ENCODE measurements at places on chromosomes 12 and 14.
A peak's percentile ranks its signal among the peaks of the same experiment; 100 is the strongest.

- no peak for ATAC-seq
Observed at GRCh38 chr14:95691591-95691990, 5.4 kb downstream of the TCL1B start.

DNA sequence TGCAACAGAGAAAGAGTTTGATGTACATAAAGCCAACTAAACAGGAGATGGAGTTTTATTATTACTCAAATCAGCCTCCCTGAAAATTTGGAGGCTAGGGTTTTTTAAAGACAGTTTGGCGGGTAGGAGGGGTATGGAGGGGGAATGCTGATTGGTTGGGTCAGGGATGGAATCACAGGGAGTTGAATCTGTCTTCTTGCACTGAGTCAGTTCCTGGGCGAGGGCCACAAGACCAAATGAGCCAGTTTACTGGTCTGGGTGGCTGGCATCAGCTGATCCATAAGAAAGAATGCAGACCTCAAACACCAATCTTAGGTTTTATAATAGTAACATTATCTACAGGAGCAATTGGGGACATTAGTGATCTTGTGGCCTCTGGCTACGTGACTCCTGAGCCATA is 64.9 kb downstream of the RIN3 start:
- ATAC-seq = peak; percentile 51

- no peak for ATAC-seq
Observed at GRCh38 chr12:57627501-57628279, 5.3 kb downstream of the B4GALNT1 start.

DNA sequence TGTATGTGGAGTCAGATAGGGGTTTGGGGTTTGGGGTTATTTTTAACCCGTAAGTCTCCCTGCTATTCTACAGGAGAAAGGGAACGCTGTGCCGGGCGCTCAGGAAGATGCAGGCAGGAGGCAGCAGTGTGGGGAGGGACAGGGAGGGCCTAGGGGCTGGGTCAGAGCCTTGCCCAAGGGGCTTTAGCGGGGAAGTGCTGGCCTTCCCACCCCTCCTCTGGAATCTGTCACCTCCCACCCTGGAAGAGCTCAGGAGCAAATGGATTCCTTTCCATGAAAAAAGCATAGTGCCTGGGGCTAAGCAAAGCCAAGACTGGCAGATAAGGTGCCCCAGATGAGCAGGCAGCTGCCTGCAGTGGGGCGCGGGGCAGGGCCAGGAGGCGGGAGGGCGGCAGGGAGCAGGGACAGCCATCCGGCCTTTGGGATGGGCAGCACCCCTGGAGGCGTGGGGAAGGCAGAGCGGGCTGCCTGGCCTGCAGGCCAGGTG is 7.3 kb upstream of the INF2 start:
- peak; percentile 30 for ATAC-seq

- no peak for ATAC-seq
Observed at GRCh38 chr14:24954037-24954699, 95.8 kb downstream of the STXBP6 start.

GRCh38 chr14:100116134-100116533 is 43.3 kb downstream of the DEGS2 start:
- ATAC-seq = no peak

DNA sequence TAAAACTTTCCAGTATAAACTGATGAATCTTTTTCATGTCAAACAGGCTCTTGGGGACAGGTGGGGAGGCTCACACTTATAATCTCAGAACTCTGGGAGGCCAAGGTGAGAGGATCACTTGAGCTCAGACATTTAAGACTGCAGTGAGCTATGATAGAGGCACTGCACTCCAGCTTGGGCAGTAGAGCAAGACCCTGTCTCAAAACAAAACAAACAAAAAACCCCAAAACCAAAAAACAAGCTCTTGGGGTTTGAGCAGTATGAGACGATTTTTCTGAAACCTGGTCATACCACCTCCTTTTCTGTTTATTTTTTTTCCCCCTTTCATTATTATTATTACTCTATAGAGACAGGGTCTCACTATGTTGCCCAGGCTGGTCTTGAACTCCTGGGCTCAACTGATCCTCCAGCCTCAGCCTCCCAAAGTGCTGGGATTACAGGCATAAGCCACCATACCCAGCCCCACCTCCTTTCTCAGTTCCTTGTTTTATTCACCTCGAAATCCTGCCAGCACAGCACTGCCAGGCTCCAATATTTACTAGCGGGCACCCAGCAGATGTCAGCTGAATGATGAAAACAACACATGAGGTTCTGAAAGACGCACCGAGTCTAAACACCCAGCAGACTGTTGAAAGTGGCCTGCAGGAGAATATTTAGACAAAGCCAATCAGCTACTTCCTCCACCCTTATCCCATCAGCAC is 19.5 kb upstream of the CDK17 start:
- ATAC-seq = no peak

DNA sequence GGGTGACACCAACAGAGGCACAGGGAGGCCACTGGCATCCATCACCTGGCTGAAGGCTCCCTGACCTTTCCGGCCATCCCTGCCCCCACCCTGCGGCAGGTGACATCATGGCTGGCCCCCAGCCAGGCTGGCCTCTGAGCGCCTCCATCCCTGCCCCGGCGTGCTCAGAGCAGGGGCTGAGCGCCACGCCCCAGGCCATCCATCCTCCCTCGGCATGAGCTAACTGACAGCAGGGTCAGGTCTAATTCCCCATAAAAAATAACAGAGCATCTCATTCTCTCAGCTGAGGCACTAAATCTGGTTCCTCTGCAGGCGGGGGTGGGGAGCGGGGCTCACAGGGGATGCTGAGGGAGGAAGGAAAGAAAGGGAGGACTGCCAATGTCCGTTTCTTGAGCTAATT is 50.7 kb downstream of the PRIMA1 start:
- ATAC-seq = no peak

- ATAC-seq = peak; percentile 85
Observed at GRCh38 chr12:96878704-96879103, 28.4 kb upstream of the NEDD1 start.

DNA sequence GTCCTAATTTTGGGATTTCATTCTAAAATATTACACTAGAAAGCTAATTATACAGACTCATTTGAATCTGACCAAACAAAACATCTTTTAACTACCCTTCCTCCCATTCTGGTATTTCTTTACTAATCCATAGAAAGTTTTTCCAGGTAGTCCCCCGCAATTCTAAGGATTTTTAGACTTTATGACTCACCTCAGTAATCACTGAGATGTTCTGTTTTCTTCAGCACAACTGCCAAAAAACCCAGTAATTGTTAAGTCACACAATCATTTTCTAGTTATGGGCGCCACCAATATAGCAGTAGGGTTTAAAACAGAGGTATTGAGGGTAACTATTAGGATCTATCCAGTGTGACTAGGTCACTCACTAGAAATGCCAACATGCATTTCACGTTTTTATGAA is 1.6 kb upstream of the ARID4A start:
- ATAC-seq = no peak

DNA sequence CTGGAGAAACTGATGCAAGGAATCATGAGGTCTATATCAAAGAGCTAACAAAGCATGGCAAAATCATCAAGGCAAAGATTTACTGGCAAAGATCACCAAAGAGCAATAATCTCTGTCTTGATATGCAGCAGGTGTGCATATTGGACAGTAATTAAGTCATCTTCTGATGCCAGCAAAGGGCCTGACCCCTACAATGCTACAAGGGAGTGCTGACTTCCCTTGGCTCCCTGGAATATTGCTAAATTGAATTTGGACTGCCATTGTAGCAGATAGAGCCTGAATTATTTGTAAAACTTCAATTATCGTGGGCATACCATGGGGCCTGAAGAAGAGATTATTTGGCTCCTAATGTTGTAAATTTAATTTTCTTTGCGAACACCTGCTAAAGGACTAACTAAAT is 307.9 kb upstream of the SYT1 start:
- no peak for ATAC-seq

- no peak for ATAC-seq
Observed at GRCh38 chr14:20712904-20713303, 24.3 kb downstream of the ANG start.

DNA sequence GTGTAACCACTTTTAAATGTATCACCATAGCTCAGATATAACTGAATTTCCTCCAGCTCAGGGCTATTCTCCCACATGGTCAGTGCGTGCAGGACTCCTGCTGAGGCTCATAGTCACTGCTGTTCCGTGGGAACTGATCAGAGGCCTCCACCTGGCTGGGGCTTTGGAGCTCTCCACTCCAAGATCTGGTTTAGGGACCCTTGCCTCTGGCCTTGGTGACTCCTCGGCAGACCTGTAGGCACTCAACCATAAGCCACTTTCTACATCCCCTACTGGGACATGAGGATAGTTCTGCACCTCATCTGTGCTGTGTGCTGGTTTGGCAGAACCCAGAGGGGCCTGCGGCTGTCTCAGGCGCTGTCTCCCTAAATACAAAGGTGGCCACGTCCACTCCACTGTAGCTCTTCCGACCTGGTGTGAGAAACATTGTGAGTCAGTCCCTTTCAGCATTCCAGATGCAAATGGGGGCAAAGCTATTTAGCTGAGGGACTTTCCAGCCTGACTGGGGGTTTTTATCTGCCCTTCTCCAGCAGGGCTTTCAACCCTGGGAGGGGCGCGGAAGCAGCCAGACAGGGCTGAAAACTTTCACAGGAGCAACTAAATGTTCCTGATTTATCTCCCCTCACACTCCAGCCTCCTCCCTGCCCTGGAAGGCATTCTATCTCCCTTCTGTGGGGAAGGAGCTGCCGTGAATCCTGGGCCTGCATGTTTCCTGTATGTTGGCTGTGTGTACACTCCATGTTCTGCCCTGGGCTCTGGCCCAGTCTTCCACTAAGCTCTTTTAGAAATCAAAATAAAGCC is 218.3 kb upstream of the DAAM1 start:
- ATAC-seq = peak; percentile 88

GRCh38 chr12:18982226-18982949 is 147.1 kb upstream of the PLEKHA5 start:
- no peak for ATAC-seq

DNA sequence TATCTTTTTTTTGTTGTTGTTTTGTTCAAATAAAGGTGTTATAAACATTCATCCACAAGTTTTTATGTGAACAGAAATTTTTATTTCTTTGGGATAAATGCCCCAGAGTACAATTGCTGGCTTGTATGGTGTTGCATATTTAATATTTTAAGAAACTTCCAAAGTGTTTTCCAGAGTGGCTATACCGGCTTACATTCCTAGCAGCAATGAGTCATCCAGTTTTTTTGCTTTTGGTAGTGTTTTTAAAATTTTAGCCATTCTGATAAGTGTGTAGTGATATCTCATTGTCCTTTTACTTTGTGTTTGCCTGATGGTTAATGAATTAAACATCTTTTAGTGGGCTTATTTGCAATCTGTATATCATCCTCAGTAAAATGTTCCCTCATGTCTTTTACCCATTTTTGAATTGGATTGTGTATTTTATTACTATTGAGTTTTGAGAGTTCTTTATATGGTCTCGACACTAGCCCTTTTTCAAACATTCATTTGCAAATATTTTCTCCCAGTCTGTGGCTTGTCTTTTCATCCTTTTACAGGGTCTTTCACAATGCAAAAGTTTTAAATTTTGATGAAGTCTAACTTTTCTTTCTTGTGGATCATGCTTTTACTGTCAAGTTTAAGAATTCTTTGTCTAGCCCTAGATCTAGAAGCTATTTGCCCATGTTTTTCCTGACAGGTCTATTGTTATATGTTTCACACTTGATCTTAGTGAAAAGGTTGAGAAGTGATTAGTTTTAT is 29.5 kb downstream of the PPP4R4 start:
- ATAC-seq = peak; percentile 80

- ATAC-seq = peak; percentile 20
Observed at GRCh38 chr12:115962216-115962615, 315.3 kb downstream of the MED13L start.

- ATAC-seq = peak; percentile 43
Observed at GRCh38 chr12:131755305-131756113, 44.6 kb downstream of the SFSWAP start.

DNA sequence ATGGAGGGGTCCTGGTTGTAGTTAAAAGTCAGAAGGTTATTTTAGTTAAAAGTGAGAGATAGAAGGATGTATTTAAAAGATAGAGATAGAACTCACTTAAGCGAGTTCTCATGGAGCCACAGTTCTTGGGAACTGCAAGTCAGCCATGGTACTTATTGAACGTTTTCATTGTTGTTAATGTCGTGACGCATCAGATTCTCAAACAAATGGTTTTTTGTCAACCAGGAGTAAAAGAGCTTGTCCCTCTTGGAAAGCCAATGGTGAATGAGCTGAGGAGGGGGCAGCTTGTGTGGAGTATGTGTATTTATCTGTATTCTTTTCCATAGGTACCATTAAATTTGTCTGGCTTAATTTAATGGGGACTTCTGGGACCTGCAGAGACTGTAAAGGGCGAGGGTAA is 68.6 kb downstream of the FIGNL2 start:
- no peak for ATAC-seq

- no peak for ATAC-seq
Observed at GRCh38 chr12:57278465-57279381, 27.7 kb upstream of the STAC3 start.

GRCh38 chr14:100709289-100710284 is 17.1 kb upstream of the DLK1 start:
- no peak for ATAC-seq

- ATAC-seq = no peak
Observed at GRCh38 chr12:75478116-75478794, 2.3 kb upstream of the GLIPR1 start.
